ENCODE measurements at places on chromosomes 1 and 21.

DNA sequence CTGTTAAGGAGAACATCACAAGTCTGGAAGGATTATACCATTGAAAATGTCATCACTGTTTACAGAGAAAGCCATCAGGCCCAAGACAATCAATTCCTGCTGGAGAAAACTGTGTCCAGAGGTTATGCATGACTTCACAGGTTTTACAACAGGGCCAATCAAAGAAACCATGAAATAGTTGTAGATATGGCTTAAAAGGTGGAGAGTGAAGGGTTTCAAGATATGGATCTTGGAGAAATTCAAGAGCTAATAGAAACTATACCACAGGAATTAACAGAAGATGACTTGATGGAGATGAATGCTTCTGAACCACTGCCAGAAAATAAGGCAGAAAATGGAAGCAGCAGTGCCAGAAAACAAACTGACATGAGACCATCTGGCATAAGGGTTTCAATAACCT is 30.2 kb downstream of the USP1 start:
- DNase-seq, result no peak

DNA sequence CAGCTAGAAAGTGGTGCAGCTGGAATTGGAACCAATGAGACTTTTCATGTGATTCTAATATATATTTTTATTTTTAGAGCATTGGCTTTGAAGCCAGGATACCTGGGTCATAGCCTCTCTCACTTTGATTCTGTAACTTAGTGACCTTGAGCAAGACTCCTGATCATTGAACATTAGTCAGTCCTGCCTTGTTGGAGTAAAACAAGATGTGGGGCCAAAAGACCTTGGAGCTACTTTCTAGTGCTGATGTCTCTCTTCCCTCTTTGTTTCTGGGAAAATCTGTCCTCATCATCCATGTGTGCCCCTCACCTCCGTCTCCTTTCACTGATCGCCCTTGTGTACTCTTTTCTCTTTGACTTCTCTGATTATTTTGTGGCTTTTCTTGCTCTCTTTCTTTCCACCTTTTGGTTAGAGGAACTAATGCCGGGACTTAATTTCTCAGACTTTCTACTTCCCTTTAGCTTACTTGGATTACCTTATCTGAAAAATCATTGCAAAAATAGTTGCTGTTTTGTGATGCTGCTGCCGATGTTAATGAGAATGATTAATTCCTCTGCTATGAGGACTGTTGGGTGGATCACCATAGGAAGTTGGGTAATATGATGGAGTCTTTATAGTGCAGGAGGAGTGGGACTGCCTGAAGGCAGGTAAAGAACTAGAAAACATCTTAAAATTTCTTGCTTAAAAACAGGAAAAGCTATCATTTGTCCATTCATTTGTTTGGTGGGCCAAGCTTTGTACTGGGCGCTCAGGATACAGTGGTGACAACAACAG is 72.0 kb downstream of the NOS1AP start:
- no peak for DNase-seq

- no peak for DNase-seq
Observed at GRCh38 chr1:66598670-66599069, 64.7 kb downstream of the SGIP1 start.

- no peak for DNase-seq
Observed at GRCh38 chr1:199780948-199781670, 246.4 kb upstream of the NR5A2 start.

DNA sequence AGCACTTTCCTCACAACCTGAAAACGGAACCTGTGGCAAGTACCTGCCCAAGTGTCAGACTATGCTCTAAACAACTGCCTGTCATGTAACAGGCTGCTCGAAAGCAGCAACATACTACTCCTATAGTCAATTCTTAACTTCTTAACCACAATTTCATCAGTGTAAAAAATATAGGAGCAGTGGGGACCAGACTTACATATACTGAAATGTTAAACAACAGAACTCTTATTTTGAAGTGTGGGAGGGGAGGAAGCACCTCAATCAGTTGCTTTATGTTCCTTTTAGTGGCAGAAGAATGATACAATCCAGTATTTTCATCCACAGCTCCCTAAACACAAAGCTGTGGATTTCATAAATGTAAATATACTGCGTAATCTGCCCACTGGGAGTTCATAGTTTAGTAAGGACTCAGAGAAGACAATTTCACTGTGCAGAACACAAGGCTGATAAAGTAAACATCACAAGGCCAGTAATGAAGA is 44.2 kb downstream of the WLS start:
- DNase-seq, result no peak

DNA sequence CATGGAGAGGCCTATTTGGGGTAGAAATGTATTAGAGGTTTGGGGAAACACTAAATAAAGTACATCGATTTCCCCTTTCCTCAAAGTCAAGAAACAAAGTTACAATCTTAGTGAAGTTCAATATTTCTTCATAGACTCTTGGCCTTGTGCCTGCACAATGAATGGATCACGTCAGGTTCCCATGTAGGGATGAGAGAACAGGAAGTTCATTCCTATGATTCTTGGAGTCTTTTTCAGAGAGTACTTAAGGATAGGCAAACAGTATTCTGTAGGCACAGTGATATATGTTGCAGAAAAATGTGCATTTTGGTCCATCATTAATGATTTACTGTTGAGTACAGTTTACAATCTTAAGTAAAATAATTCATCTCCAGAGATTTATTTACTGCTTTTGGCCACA is 275.5 kb downstream of the RGS7 start:
- DNase-seq, result no peak

DNA sequence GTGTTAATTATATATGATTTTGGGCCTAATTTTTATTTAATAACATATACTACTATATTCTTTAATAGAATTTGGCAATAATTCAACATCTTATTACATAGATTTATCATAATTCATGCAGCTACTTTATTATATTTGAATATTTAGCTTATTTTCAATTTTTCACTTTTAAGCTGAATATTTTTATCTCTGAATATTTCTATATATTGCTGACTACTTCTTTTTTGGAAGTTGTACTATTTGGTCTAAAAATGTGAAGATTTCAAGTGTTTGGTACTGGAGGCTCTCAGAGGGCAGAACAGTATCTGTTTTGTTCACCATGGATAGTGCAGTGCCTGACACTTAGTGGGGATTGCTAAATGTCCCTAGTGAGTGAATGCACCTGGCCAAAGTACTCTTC is 389.5 kb downstream of the RYR2 start:
- no peak for DNase-seq

DNA sequence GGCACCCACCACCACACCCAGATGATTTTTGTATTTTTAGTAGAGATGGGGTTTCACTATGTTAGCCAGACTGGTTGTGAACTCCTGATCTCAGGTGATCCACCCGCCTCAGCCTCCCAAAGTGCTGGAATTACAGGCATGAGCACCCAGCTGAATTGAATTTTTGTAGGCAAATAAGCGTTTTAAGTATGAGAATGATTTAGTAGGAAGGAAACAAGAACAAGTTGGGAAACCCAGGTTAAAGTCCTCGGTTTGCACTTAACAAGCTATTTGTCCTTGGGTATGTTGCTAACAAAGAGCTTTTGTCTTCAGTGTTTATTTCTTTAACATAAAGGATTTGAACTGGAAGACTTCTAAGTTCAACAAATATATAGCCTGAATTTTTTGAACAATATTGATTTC is 23.9 kb downstream of the BTF3L4 start:
- no peak for DNase-seq

DNA sequence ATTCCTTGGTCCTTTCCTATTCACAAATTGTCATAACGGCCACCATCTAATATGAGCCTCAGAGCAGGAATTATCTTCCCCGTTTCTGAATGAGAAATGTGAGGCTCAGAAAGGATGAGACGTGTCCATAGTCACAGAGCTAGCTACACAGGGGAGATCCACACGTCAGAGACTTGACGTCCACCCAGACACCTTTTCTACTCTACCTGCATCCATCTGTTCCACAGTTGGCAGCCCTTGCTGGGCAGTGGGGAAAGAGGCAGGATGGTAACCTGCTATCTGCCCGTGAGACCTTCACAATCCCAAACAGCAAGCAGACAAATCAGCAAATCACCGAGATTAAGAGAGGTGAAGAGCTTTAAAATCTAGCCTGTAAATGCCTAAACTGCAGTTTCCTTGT is 8.4 kb downstream of the RIMS3 start:
- DNase-seq, result no peak

DNA sequence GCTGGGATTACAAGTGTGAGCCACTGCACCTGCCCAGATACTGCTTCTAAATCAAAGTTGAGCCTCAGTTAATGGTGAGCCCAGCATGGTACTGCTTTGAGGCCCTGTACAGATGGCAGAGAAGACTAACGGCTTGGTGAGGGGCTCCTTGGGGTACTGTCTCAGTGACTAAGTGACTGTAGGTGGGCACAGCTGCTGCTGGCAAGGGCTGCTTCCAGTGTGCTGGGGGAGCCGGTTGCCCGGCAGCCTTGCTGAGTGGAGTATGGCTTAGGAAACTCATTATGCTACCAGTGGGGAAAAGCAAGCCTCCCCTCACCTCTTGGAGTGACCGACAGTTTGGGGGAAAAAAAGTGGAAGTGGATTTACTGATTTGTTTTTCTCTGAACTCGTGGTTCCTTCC is 23.6 kb upstream of the ARHGEF10L start:
- no peak for DNase-seq

GRCh38 chr1:41161846-41162245 is 80.3 kb downstream of the SCMH1 start:
- no peak for DNase-seq

DNA sequence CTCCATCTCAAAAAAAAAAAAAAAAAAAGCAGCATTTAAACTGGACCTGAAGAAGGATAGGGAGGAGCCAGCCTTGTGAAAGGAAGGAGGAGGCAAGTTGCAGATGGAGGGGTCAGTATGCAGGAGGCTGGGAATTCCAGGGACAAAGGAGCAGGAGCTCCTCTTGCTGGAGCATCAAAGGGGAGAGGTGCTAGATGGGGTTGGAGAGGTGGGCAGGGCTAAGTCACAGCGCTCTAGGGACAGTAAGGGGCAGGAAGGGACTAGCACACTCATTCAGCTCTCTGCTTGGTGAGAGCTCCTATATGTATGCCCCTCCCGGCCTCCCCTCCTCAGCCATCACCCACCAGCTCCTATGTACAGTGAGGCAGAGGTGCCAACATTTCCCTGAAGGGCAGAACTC is 26.8 kb downstream of the MAP7D1 start:
- no peak for DNase-seq

DNA sequence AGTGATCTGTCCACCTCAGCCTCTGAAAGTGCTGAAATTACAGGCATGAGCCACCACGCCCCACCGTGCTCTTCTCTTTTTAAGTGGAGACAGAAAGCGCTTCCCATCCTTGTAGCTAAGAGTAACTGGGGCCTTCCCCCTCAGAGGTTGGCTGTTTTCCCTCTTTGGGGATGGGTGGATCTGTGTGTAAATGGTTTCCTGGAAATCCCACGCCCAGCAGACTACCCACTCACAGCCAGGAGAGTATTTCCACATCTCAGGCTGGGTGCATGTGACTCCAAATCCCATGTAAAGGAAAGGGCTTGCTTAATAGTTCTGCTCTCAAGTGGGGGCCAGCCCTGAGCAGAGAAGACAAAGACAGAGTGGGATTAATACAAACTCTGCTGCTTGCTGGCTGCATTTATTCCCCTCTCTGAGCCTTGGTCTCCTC is 19.6 kb upstream of the TCEA3 start:
- DNase-seq, result no peak

GRCh38 chr21:46005481-46005881 is 23.9 kb downstream of the COL6A1 start:
- DNase-seq, result no peak

- DNase-seq, result no peak
Observed at GRCh38 chr1:66251546-66251945, 282.4 kb upstream of the SGIP1 start.

GRCh38 chr1:204479387-204480136 is 15.0 kb downstream of the PIK3C2B start:
- DNase-seq, result no peak

- no peak for DNase-seq
Observed at GRCh38 chr1:1239614-1240347, 6.7 kb downstream of the C1QTNF12 start.

- no peak for DNase-seq
Observed at GRCh38 chr1:164588516-164589341, 29.7 kb downstream of the PBX1 start.

- no peak for DNase-seq
Observed at GRCh38 chr1:23905461-23906025, 7.6 kb downstream of the CNR2 start.

DNA sequence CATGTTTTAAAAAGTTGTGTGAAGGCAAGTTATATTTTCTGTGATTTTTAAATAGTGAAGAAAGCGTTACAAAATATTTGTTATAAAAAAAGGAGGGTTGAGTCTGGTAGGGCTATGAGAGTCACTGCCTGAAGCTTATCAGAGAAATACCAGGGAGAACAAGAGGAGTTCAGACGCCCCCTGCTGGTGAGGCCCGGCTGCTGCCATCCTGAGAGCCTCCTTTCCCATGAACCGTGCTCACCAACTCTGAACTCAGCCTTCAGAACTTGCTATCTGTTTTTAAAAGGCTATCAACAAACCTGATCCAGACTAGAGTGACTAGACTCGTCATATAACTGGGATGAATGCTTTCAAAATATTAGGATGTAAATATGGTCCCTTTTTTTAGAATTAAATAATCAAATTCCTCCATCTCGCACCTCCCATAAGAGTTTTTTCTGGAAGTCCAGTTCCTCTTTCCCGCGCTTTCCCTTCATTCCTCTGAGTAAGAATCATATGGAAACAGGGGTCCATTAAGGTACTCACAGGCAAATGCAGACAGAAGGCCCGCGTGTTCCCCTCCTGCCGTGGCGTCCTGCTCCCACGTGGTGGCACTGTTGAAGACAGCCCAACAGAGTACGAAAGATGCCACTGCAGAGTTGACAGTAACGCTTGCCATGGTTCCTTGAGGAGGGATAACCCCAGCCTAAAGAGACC is 26.2 kb upstream of the SPATA6 start:
- DNase-seq, result no peak
